Naive thymus-derived CD4-positive, alpha-beta T cell (primary cell): ENCODE measurements at places on chromosomes 12 and 14. TPM values are rescaled to one million over a fixed set of nuclear protein-coding genes. Genes with fewer than 3 reads are reported as not detected.

CCDC63 gene
- total RNA-seq, result not detected

BDKRB1 gene
- not detected for total RNA-seq

SCN8A gene
- total RNA-seq, result 0.22 and 0.25 TPM in 2 replicates

POTEM gene
- not detected for total RNA-seq

KRT75 gene
- total RNA-seq, result not detected

TMPRSS12 gene
- total RNA-seq, result not detected

GPX2 gene
- not detected for total RNA-seq

ADAMTS20 gene
- total RNA-seq, result not detected

GARIN6 gene
- not detected for total RNA-seq

SOAT2 gene
- not detected for total RNA-seq

FAM177A1 gene
- total RNA-seq, result 135 TPM

INSM2 gene
- not detected for total RNA-seq

FLVCR2 gene
- 0.80 TPM for total RNA-seq

CLEC1B gene
- total RNA-seq, result not detected

SPIC gene
- not detected for total RNA-seq

BBOF1 gene
- 1.2 TPM for total RNA-seq

SMCO2 gene
- total RNA-seq, result 0.99 and 1.3 TPM in 2 replicates

C1QL4 gene
- total RNA-seq, result not detected

DLGAP5 gene
- total RNA-seq, result not detected

RPL10L gene
- total RNA-seq, result not detected

CATSPERB gene
- 8.4 and 9.8 TPM in 2 replicates for total RNA-seq

TMEM119 gene
- 0.27 and 0.41 TPM in 2 replicates for total RNA-seq

SPTB gene
- total RNA-seq, result not detected

LMO3 gene
- not detected for total RNA-seq

LIN7A gene
- 7.1 TPM for total RNA-seq

RTL1 gene
- total RNA-seq, result not detected

NRXN3 gene
- not detected in 2 replicates for total RNA-seq
